ENCODE measurements at places on chromosomes 13 and 19.
A peak's percentile ranks its signal among the peaks of the same experiment; 100 is the strongest.

GRCh38 chr13:97333983-97334382 lies 100.0 kb upstream of the RAP2A start:
- DNase-seq, result no peak

DNA sequence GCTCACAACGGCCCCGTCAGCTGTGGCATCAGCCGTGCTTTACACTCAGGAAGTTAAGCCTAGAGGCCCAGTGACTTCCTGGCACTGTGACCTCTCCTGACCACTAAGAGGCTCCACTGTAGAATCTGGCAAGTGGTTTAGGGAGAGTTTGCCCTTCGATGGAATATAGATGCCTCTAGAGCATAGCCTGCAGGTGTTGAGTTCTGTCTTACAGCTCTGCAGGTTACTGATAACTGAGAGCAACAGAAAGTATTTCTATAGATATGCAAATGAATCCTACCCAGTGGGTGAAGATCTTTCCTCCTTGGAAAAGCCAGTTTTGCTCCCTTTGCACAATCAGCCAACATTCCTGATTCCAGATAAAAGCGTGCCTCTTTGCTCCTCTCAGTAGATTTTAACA lies 35.8 kb downstream of the ATP12A start:
- DNase-seq, result no peak

DNA sequence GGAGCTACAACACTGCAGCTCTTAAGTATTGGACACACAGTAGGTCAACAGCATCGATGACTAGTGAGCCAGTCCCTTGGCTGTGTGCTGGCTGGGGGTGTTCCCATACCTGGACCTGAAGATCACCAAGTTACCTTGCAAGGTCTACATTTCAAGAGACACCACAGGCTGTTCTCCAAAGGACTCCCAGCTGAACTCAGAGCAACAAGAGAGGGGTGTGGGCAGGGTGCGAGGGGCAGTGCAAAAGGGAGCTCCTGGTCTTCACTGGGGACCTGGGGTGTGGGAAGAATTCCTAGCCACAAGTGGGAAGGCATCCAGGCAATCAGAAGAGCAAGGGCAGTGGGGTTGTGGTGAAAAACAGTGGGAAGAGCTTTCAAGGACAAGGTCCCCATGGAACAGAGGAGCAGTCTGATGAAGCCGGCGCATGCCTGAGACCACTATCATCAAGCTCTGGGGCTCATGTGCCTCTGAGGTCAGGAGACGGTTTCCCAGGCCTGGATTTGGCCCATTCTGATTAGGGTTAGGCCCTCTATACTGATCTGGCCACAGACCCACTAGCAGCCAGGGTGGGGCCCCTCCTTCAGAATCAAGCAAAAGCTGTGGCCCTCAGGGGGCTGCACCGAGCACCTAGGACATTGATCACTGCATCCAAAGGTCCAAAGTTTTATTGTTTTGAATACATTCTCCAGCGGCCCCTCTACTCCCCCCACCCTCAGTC lies 4.7 kb upstream of the GSK3A start:
- peak; percentile 74 for DNase-seq

DNA sequence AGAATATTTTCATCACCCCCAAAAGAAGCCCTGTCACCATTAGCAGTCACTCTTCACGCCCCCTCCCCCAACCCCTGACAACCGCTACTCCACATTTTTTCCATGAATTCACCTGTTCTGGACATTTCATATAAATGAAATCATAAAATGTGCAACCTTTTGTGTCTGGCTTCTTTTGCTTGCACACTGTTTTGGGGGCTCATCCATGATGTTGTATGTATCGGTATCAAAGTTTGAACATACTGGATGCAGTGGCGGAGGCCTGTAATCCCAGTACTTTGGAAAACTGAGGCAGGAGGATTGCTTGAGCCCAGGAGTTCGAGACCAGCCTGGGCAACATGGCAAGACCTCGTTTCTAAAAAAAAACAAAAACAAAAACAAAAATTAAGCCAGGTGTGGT lies 7.2 kb downstream of the GADD45B start:
- DNase-seq, result peak; percentile 49

GRCh38 chr19:33826521-33826920 lies 29.9 kb downstream of the KCTD15 start:
- no peak for DNase-seq

- DNase-seq, result peak; percentile 42
These were observed 8.8 kb downstream of the PRR22 start for GRCh38 chr19:5775668-5776309.

GRCh38 chr13:79406597-79406908 lies 498 bp upstream of the RBM26 start:
- no peak for DNase-seq

- no peak for DNase-seq
These were observed 13.0 kb downstream of the LRP3 start for GRCh38 chr19:33207040-33207620.

DNA sequence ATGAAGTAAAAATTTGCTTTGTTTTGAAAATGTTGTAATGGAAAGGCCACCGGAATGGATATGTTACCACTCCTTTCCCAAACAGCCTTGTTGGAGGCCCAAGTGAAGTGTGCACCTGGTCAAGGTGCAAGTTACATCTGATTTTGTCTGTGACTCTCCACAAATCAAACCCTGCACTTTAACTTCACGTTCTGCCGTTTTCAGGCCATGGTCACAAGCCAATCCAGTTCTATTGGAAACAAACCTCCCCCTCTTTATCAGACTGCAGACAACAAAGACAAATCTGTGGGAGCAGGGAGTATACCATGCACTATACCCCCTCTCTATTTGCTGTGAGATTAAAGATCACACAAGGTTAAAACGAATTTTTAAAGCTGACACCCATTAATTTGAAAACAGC lies 155.6 kb upstream of the RFC3 start:
- no peak for DNase-seq

DNA sequence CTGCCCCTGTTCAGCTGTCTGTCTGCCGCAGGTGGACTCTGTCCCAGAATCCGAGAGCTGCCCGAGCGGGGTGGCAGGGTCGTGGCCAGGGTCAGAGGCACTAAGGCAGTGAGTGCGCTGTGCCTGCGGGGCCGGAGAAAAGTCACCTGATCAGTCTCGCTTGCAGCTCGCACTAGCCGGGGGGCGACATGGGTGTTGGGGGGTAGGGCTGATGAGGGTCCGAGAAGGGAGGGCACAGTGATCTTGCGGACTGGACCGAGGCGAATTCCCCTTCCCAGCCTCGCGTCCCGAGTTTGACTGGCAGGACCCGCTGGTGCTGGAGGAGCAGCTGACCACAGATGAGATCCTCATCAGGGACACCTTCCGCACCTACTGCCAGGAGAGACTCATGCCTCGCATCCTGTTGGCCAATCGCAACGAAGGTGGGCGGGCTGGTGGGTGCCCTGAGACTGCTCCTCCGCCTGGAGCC lies 627 bp downstream of the GCDH start:
- no peak for DNase-seq

- DNase-seq, result no peak
These were observed 314.7 kb upstream of the DACH1 start for GRCh38 chr13:72181661-72182060.

- no peak for DNase-seq
These were observed 159.9 kb downstream of the USP12 start for GRCh38 chr13:27011661-27012060.

DNA sequence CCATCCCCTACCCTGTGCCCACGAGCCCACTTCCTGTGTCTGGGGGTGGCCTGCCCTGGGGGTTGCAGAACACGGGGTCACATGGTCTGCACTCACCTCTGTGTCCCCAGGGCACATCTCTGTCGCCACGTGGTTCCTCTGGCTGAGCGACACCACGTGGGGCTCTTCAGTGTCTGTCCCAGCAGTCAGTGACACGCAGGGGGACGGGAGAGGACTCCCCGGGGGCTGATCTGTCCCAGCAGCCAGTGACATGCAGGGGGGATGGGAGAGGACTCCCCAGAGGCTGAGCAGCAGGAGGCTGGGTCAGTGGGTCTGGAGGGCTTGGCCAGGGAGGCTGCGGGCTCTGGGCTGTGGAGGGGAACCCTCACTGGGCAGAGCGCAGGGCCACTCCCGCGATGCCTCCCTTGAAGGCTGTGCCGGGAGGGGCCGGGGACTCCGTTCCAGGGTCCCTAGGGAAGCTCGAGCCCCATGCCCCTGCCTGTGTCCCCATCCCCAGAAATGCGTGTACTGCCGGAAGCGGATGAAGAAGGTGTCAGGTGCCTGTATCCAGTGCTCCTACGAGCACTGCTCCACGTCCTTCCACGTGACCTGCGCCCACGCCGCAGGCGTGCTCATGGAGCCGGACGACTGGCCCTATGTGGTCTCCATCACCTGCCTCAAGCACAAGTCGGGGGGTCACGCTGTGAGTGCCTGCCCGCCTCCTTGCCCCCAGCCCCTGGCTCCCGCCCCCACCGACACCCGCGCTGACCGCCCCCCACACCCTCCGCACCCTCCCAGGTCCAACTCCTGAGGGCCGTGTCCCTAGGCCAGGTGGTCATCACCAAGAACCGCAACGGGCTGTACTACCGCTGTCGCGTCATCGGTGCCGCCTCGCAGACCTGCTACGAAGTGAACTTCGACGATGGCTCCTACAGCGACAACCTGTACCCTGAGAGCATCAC lies 174.8 kb downstream of the KDM4B start:
- DNase-seq, result no peak

DNA sequence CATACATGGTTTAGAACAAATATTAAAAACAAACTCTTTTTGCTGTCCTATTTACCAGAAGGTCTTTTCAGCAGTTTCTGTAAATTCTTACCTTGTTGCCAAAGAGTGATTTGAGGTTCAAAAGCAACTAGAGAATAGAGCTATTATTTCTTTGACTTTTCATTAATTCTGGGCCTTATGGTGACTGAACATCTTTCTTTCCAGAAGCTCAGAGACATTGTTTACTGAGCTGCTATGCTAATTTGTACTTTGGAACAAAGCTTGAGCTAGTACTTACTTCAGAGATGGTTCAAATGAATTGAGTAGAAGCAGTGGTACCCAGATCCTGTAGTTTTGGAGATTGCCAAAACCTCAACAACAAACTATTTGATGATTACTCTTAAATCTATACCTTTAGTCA lies 331.2 kb downstream of the SPRY2 start:
- DNase-seq, result peak; percentile 40

GRCh38 chr19:10513223-10513622 lies 4.0 kb downstream of the S1PR5 start:
- no peak for DNase-seq

GRCh38 chr13:101474419-101474957 lies 22.0 kb downstream of the ITGBL1 start:
- peak; percentile 94 for DNase-seq

DNA sequence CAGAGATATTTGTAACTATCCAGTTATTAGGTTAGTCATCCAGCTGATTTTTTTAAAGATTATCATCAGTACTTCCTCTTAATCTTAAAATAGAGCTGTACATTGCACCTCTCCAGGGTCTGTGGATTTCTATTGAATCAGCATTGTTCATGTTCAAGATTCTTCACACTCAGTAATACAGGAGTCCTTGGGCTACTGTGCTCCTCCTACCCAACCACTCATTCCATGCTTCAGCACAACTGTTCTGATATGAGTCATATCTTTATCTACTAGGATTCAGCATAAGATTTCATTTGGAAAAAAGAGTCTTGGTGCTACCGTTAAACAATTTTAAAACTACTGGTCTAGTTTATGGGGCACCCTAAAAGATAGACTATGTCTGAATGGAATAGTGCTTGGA lies 357.8 kb downstream of the DCT start:
- peak; percentile 88 for DNase-seq

GRCh38 chr19:50324331-50324730 lies 4.8 kb downstream of the KCNC3 start:
- no peak for DNase-seq
